ENCODE measurements at places on chromosomes 2 and 18.

DNA sequence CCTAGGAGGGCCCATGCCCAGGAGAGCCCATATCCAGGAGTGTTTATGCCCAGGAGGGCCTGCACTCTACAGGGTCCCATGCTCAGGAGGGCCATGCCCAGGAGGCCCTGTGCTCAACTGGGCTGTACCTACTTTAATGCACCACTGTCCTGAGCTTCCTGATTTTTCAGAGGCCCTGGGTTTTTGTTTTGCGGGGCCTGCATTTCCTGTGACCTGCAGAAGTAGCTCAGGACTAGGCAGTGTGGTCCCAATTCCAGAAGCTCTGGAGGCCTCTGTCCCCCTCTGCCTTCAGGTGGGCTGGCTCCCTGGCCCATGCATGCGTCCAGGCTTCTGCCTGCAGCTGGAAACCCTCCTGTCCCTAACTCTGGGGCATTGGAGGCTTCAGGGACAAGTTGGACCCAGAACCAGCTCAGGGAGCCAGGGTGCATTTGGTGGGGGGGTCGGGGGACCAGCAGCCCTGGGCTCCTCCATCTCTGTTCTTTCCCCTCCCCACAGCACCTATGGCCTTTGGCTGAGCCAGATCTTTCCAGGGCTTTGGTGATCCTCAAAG, 10.8 kb downstream of the GPR35 start:
- no peak for DNase-seq

GRCh38 chr2:171244970-171245782, 84.5 kb upstream of the TLK1 start:
- DNase-seq: no peak

DNA sequence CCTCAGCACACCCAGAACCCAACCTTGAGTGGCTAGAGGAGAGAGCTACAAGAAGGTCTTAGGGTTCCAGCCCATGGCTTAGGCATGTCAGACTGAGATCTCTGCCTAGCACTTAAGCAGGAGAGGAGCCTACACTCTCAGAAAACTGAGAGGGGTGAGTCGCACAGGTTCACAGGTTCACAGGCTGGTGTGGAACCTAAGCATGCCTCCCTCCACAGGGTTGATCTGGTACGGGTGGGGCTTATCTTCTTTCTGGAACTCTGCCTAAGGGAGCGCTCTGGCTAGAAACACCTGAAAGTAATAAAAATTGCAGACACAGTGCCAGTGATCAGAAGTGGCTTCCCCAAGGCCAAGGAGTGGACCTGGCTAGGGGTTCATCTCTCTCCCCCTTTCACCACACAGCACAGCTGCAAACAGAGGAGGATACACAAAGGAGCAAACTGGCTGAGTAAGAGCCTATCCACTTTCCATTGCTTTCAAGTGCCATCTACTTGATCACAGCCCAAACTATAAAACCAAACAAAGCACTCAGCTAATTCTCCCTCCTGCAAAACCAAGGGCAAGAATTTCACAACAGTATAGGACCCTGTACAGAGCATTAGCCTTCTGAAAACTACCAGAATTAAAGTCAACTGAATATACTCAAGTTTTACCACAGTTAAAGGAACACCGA, 481.9 kb upstream of the SETBP1 start:
- DNase-seq: no peak

- DNase-seq: no peak
These were observed 116.0 kb upstream of the AQP4 start for GRCh38 chr18:26981360-26982082.

DNA sequence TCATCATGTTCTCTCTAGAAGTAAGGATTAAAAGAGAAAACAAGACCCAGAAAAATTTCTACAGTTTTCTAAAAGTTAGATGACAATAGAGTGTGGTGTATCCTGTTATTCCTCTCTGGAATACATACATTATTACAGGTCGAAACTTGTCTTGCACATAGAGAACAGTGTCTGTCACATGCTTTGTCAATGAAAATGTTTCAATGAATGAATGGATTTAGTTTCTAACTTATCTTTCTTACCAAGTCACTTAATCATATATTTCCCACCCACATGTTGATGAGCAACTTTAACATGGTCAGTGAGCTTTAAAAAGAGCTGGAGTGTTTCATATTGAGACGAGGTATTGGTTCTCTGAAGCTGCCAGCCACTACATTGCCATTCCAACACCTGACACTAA, 4.3 kb downstream of the DSG4 start:
- DNase-seq: no peak

DNA sequence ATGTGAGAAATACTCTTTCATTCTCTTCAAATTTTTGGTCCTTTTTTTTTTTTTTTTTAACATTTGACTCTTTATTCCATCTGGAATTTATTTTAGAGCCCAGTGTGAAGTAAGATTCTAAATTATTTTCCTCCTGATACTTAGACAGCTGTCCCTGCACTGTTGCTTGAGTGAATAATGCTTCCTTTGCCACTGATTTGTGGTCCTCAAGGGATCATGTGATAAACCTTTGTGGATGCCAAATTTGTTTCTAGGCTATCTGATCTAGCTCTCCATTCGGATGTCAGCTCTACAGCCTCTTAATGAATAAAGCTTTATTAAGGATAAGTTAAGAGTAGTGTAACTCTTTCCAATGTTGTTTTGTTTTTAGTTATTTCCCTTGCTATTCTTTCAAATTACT, 142.3 kb downstream of the SMAD7 start:
- no peak for DNase-seq

GRCh38 chr18:39730606-39731005, 2165.0 kb upstream of the CELF4 start:
- DNase-seq: no peak

DNA sequence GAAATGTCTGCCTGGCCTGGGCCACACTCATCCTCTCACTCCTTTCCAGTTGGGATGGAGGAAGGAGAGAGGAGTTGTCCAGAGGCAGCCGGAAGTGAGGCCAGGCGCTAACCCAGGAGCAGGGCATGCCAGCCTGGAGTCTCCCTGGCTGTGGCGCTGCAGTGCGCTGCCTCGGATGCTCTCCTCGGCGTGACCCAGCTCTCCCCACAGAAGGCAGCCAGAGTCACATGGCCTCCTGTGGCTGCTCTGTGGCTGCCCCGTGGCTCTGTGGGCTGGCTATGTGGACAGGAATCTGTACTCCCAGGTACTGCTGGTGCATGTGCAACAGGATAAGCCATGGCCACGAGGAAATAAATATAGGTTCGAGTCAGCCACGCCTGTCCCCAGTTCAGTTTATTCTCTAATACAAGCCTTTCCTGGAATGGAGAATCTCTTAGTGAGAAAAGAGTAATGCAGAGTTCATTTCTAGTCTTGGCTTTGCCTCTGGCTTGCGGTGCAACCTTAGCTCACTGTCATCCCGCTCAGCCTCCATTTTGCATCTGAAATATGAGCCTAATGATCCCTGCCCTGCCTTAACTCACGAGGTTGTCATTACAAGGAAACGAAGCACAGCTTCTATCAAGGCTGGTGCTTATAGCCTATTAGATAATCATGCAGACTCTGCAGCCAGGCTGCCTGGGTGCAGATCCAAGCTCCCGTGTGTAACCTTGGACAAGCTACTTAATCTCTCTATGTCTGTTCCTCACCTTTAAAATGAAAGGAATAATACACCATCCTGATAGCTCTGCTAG, 106.3 kb downstream of the ANTXR1 start:
- DNase-seq: no peak

DNA sequence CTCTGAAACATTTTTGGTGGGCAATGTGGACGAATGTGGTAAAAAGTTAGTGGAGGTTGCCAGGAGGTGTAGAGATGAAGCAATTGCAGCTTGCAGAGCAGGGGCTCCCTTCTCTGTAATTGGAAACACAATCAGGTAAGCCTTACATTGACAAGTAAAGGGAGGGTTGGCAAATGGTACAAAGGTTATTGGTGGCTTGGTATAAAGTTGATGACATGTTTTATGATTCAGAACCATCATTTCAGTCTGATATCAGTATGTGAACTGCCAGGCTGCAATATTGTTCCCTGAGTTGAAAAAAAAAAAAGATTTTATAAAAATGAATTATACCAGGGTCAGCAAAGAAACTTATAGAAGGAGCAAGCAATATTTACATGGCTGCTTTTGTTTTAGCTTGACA, 14.4 kb upstream of the DLX1 start:
- no peak for DNase-seq

GRCh38 chr2:110858135-110858725, 125.9 kb downstream of the ACOXL start:
- peak; percentile 76 for DNase-seq

All from activated CD4-positive, alpha-beta T cell treated with anti-CD3 and anti-CD28 coated beads, Interleukin-2, amount 10 ng/mL, durations not matched to agents 7 days and 5 days (primary cell).